ENCODE measurements at places on chromosomes 11 and 22.
A peak's percentile ranks its signal among the peaks of the same experiment; 100 is the strongest.

GRCh38 chr11:65716302-65716701 is 4.2 kb downstream of the KAT5 start:
- no peak for DNase-seq

DNA sequence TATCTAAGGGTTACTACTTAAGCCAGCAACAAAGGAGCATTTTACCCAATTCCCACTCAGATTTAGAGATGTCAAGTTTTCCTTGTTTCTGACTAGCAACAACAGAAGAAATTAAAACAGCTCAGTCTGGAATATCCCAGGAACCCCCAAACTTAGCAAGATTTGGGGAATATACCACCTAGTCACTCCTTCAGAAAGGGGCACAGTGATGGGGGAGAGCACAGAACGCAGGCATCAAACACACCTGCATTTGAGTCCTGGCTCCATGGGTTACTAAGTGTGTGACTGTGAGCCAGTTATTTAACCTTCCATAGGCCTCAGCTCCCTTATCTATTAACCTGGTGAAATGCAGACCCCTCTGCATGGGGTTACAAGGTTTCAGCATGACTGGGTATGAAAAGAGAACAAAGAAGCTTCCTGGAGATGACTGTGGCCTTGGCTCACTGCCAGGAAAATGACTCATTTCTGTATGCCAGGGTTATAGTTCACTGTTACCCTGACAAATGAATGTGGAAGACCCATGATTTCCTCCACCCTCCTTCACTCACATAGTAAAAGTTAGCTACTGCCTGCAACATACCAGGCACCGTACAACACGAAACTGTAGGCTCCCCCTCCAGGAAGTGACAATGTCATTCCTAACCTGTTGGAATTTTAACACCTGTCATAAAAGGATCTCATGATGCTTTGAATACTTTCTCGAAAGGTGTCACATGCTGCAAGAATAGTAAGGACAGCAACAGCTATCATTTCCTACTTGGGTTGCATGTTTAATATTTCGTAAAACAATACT is 79.6 kb downstream of the ME3 start:
- peak; percentile 61 for DNase-seq

DNA sequence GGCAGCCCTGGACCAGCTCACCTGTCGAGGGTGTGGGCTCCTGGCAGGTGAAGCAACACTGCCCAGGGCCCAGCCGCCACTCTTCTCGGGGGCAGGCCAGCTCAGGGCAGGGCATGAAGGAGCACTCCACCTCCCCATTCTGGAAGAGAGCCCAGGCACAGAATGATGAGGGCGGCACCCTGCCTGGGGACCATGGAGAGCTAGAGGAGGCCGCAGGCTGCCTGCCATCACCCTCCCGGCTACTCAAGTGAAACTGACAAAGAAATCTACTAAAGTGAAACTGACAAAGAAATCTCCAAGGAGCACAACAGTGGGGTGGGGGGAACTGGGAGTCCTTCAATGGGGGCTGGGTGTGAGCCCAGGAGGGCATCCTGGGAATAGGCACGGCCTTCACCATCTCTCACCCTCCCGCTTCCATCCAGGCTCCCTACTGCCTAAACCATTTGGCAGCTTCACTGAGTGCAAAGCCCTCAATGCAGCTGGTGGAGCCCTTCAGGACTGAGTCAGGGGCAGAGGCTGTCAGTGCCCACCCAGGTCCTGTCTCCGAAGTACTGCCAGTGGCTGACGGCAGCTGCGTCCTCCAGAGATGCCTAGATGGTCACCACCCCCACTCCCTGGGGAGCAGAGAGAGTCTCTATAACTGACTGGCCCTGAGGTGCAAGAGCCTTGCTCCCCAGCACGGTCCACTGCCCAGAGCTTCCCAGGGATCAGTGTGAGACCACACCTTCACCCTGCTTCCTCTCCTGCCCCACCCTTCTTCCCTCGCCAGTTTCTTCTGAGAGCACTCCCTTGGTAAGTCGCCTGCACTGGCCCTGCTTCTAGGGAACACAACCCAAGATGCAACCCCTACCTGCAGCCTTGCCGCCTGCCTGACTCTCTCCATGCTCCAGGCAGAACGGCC is 21.7 kb downstream of the VWCE start:
- DNase-seq, result no peak

DNA sequence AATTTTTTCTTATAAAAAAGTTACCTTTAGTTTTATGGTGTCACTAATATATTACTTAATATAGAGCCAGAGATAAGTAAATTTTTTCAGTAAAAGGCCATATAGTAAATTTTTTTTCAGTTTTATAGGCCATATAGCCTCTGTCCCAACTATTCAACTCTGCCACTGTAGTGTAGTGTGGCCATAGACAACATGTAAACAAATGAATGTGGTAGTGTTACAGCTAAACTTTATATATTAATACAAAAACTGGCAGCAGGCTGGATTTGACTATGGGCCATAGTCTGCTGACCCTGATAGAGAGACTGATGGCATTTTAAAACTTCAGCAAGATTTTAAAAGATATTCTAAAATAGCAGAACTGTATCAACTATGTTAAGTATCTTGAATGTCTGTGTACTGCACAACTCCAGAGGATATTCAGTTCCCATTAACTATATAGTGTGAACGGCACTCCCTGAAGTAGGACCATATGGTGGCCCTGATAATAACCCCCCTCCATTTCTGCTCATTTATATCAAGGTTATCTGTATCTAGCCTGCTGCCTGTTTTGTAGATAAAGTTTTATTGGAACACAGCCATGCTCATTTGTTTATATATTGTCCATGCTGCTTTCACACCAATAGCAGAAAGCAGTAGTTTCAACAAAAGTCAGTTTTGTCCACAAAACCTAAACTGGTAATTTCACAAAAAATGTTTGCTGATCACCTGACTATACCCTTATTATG is 71.6 kb downstream of the PRMT3 start:
- DNase-seq, result no peak

DNA sequence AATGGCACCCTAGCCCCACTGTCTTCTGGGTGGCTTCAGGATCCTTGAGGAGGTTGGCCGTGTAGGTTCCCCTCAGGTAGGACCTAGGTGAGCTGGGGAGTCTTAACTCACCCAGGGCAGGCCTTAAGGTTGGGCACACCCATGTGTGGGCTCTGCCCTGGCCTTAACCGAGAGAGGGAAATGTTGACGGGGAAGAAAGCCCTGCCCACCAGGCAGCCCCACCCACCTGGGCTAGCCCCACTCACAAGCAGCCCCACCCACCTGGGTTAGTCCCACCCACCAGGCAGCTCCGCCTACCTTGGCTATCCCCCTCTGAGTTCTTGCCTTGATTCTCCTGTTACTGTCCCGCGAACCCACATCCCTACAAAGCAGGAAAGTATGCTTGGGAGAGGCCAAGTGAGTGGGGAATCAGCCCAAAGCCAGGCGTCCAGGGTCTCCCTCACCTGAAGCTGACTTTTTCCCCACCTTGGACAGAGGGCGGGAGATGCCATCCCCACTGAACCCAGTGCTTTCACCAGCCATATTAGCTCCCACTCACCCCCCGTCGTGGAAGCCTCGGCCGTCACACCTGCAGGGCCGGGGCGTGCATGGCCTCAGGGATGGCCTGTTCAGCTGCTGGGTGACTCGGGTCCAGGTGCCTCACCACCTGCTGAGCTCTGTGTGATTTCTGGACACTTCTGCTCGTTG is at the start of gene MYEOV:
Gene MYEOV, plus strand, starts transcription at position 337 of the 687 bp plus-strand sequence. CDS start 1,200 bp downstream, outside the sequence.
- no peak for DNase-seq

DNA sequence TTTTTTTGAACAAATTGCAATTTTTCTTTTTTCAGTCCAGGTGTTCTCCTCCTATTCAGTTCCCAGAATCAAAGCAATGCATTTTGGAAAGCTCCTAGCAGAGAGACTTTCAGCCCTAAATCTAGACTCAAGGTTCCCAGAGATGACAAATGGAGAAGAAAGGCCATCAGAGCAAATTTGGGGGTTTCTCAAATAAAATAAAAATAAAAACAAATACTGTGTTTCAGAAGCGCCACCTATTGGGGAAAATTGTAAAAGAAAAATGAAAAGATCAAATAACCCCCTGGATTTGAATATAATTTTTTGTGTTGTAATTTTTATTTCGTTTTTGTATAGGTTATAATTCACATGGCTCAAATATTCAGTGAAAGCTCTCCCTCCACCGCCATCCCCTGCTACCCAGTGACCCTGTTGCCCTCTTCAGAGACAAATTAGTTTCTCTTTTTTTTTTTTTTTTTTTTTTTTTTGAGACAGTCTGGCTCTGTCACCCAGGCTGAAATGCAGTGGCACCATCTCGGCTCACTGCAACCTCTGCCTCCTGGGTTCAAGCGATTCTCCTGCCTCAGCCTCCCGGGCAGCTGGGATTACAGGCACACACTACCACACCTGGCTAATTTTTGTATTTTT is 6.2 kb upstream of the UBE4A start:
- DNase-seq, result no peak

DNA sequence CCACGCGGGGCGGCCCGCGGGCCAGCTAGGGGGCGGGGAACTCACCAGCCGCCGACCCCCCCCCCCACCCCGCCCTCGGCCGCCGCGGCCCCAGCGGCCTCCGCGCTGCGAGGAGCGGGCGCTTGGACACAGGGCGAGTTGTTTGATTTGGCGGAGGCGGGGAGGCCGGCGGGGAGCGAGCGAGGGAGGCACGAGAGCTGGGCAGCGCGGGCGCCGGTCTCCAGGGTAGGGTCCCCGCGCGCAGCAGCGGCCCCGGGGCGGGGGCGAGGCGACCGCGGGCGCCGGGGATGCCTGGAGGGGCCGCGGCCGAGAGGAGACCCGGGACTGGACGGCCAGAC is 64.4 kb downstream of the NAV2 start:
- DNase-seq, result no peak

GRCh38 chr22:23984430-23984829 is 4.5 kb downstream of the GSTT2 start:
- DNase-seq, result peak; percentile 51

DNA sequence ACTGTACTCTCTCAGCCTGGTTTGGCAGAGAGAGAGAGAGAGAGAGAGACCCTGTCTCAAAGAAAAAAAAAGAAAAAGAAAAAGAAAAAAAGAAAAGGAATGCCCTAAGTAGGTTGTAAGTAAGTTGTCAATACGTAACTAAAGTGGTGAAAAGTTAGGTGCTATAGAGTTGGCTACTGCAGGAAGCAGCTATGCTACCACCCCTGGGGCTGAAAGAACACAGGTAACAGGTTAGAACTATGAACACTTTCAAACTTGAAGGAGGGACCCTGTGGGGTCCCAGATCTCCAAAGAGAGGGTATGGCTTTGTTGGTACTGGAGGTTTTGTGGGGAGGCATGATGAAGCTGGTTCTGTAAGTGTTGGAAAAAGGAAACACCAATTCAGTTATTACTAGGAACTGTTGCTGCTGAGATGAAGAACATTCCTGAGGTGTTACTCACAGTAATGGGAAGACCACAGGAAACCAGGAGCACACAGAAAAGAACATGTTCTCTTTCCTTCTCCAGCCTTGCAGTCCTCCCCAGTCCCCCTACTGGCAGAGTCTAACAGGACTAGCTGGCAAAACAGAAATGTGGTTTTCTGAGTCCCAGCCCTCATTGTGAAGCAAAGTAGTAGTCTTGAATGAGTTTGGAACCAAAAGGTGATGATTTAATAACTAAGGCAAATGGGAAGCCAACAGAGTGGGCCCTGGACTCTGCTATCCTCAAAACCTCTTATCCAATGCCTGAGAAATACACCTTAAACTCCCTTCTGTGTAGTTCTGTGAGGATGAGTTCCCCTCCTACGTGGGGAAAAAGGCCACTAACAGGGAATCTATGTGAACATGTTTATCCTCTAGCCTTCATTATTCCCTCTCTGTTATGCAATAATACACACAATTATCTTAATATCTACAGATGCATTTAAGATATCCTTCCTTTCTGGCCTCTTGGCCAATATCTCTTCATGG is 427.0 kb upstream of the DDI1 start:
- DNase-seq, result no peak

DNA sequence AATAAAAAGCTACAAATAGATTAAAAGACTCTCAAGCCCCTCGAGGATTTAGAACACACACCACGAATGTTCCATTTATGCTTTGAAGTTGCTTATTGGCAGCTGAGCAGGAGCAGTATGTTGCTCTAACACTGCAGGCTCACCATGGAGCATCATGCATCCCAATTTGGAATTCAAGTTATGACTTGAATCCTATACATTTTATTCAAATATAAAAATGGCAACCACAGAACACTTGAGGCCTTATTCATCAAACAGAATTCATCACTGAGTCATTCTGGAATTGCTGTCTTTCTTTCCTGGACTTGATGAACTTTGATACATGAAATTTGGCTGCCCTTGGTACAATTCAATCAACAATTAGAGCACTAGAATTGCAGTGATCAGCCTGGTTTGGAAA is 24.5 kb upstream of the BLID start:
- DNase-seq, result no peak

DNA sequence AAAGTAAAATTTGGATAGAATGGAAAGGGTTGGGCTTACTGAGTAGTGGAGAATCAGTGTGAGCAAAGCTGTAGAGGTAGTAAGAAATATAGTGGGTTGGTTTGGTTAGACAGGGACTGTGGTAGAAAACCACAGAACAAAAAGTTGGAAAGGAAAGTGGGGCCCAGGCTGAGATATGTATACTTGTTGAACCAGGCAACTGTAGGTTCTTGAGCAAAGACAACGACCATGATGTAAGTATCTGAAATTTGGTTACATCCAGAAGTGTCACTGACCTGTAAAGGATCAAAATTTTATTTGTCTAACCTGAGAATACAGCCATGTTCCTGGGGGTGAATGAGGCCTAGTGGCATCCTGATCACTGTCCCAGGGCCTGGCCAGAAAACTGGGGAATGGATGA is 114.1 kb downstream of the STIM1 start:
- DNase-seq, result no peak

DNA sequence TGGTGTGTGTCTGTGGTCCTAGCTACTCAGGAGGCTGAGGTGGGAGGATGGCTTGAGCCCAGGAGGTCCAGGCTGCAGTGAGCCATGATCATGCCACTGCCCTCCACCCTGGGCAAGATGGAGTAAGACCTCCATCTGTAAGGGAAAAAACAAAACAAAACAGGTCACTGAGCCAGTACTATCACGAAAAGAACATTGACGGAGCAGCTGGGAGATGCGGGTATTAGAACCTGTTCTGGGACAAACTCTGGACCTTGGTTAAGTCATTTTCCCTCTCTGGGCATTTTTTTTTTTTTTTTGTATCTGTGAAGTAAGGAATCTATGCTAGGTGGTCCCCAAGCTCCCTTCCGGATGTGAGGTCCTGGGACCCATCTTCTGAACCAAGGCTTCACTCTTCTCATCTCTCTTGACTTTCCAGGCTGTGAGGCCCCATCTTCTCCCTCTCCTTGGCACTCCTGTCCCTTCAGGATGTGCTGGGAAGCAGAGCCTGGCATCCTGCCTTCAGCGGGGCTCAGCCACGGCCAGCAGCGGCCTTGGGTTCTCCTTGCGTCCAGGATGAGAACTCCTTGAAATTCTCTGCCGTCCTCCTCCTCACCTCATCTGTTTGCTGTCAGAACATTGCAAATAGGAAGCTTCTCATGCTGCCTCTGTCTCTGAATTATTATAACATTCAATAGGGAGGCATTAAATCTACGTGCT is 130.8 kb downstream of the GRIK4 start:
- no peak for DNase-seq

GRCh38 chr11:68838572-68838964 is 3.1 kb downstream of the CPT1A start:
- no peak for DNase-seq

- no peak for DNase-seq
These were observed 279.9 kb downstream of the KIRREL3 start for GRCh38 chr11:126720539-126721235.

GRCh38 chr11:103863497-103863896 is 172.9 kb upstream of the DDI1 start:
- no peak for DNase-seq

All from activated CD4-positive, alpha-beta T cell treated with anti-CD3 and anti-CD28 coated beads, Interleukin-2, amount 50 U/mL, for 24 hours (primary cell).